H1 (cell line): ENCODE measurements at places on chromosomes 4 and X. TPM values are rescaled to one million over a fixed set of nuclear protein-coding genes. Genes with fewer than 3 reads are reported as not detected.
A peak's percentile ranks its signal among the peaks of the same experiment; 100 is the strongest.

The DKK2 gene
- 0.13 and 0.34 TPM in 2 replicates for total RNA-seq

GRCh38 chr4:86013621-86014020 lies 346.2 kb downstream of the MAPK10 start:
- H3K27ac ChIP-seq = no peak overlapping the region
- no peaks in the 10 kb centered on the region for H3K27me3 ChIP-seq
- no peaks in the 10 kb centered on the region for H3K36me3 ChIP-seq
- H3K4me3 ChIP-seq = no peak overlapping the region
- H3K4me1 ChIP-seq = peaks cover 3% of the 10 kb centered on the region; the same call in 1 of the 2 replicates
- no peak for DNase-seq

GRCh38 chr4:169383724-169384123 lies 113.0 kb upstream of the SH3RF1 start:
- no peak overlapping the region for H3K4me3 ChIP-seq
- no peaks in the 10 kb centered on the region for H3K27me3 ChIP-seq
- no peak for DNase-seq
- no peaks in the 10 kb centered on the region for H3K4me1 ChIP-seq
- H3K27ac ChIP-seq = no peak overlapping the region

DNA sequence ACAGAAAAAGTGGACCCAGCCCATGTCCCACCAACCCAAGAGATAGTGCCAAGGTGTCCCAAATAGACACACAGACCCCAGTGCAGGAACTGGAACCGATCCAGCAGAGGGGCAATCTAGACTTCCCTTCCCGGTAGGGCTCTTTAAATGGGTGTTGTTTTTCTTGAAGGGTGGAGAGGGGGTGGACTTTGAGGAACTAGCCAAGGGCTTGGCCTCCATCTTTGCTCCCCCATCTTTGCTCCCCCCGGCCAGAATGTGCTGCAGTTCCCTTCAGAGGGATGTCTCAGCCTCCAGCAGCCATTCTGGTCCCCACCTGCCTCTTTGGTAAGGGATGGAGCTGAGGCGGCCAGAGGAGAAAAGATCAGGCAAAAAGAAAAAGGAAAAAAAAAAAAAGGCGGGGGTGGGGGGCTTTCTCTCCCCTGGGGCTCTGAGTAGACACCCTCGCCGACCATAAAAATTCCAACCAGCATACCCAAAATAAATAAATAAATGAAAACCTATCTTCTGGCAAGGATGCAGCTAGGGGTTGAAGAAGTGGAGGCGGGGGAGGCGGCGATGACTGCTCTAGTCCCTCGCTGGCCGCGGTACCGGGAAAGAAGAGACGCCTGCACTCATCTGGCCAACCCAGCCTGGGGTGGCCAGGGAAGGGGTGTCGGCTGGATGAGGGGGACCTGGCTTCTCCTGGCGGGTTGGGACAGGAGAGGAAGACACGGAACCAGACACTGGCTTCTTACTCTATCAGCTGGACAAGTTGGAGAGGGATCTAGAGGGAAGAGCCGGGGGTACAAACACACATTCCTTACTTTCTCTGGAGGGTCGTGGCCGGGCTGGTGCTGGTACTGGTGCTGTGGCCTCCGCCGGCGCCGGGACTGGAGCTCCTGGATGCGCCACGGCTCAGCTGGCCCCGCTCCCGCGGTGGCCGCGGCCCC lies 38.5 kb upstream of the IQSEC2 start:
- H3K4me3 ChIP-seq = peak overlapping the region; percentile 69
- peaks cover 4% of the 10 kb centered on the region for H3K4me1 ChIP-seq
- DNase-seq = no peak
- no peaks in the 10 kb centered on the region for H3K36me3 ChIP-seq
- no peak overlapping the region for H3K27ac ChIP-seq

- H3K27me3 ChIP-seq = no peaks in the 10 kb centered on the region
- no peaks in the 10 kb centered on the region for H3K36me3 ChIP-seq
- H3K4me3 ChIP-seq = no peak overlapping the region
- no peak overlapping the region for H3K27ac ChIP-seq
- DNase-seq = no peak
These were observed 112.7 kb downstream of the HNRNPD start for GRCh38 chr4:82261084-82261483.

GRCh38 chrX:46636223-46636622 lies 62.7 kb downstream of the CHST7 start:
- H3K4me1 ChIP-seq = no peaks in the 10 kb centered on the region
- no peaks in the 10 kb centered on the region for H3K36me3 ChIP-seq
- H3K27me3 ChIP-seq = no peaks in the 10 kb centered on the region
- no peak overlapping the region for H3K27ac ChIP-seq
- H3K4me3 ChIP-seq = no peak overlapping the region
